Motor neuron (in vitro differentiated cells): ENCODE measurements at places on chromosomes 4 and X.

DNA sequence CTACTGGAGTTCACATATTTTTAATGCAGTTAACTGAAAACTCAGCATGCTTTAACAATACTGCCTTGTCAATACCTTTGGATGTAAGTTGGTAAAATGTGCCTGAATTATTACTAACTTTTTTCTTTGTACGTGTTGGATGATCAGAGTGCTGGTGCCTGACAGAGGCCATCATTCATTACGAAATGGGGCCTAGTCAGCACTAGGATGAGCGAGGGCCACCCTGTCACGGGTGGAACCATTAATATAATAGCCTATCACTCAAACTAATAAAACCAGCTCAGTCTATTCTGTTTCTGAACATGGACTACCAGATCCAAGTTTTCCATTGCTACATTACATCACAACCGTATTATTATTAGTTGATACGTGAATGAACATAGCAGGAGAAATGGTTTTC is 501.7 kb upstream of the TENM3 start:
- no peak for ATAC-seq

GRCh38 chr4:132651196-132651595 is 497.9 kb upstream of the PCDH10 start:
- ATAC-seq: peak; percentile 55

GRCh38 chrX:35122756-35123155 is 180.2 kb downstream of the FAM47B start:
- no peak for ATAC-seq

DNA sequence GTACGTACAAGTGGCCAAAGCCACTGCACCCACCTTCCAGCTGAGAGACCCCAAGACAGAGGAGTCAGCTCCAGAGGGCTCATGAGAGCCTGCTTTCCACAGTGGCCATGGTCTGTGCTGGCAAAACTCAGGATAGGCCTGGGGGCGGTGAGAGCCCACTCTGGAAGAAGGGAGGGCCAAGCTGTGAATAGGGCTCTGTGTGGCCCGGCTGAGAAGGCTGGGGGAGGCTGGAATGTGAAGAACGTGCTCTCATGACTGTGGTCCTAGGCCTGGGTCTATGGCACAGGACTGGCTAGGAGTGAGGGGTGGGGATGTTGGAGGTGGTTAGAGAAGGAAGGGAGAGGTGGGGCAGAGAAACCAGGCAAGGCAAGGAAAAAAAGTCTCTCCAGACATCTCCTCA is 13.3 kb downstream of the STARD8 start:
- ATAC-seq: no peak

- ATAC-seq: no peak
Measured at GRCh38 chr4:84050015-84050414, 449.1 kb downstream of the NKX6-1 start.

GRCh38 chrX:16386126-16386525 is 218.8 kb downstream of the MAGEB17 start:
- no peak for ATAC-seq

DNA sequence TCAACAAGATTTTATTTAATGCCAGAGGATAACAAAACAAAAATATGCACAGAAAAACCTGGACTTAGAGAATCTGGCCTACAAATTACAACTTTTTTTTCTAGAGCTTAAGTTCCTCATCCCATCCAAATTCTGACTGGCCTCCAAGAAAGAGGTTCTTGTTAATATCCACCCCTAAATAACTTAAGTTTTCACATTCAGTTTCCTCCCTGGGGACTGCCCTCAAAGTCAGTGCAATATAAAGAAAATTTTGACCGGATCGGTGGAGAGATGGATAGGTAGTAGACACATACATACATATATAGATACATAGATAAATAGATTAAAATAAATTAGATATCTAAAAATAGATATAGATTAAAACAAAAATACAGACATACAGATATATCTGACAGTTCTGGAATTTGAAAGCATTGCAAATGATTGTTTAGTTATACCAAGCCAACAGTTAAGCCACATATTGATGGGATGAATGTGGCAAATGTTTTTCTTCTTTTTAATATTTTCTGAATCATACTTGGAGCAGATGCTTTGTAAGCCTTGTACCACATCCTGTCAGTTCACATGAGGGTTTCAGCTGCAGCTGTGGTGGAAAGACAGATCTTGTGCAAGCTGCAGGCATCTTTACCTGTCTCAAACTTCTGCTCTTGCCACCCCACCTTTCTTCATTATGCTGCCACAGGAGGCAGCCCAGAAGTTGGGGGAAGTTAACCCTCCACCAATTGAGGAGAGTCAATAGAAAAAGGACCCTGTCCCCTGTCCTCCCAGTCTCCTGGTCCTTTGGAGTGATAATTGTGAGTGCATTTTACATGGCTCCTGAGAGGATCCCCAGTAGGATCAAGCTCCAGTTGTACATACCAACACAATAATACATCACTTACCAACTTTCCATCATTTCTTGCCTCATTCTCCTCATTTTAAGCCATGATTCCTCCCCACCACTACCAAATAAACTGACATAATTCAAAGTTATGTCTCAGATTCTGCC is 58.5 kb upstream of the PRDM8 start:
- ATAC-seq: no peak

DNA sequence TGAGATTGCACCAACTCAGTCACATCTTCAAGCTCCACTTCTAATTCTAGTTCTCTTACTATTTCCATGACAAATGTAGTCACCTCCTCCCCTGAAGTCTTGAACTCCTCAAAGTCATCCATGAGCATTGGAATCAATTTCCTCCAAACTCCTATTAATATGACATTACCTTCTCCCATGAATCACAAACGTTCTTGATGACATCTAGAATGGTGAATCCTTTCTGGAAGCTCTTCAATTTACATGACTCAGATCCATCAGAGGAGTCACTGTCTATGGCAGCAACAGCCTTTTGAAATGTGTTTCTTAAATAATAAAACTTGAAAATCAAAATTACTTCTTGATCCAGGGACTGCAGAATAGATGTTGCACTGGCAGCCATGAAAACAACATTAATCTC is 34.5 kb downstream of the GALNTL6 start:
- no peak for ATAC-seq

DNA sequence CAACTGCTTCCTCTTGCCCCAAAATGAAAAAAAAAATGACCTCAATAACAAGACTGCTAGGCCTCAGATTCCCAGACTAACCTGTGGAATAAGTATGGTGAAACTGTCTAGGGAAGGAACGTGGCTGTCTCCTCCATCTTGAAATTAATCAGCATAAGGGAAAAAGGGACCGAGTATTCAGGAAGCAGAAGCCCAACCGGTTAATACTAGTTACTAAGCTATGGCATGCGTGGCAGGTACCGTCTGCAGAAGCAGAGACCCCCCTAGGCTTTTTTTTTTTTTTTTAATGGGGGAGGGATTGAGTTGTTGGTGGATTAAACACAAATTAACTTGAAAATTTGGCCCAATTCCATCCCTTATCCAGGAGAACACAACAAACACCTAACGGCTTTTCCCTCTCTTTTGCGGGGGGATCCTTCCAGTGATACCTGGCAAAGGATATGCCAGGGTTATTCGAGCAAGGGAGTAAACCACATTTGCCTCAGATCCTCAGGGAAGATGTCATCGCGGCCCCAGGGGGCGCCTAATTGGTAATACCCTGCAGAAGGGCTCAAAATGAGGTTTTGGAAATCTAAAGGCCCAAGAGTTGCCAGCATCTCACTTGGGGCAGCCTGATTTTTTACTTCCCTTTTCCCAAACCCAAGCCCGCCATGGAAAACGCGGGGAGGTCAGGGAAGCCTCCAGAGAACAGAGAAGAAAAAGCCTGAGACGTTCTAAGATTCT is 893 bp downstream of the RLIM start:
- ATAC-seq: peak; percentile 28

DNA sequence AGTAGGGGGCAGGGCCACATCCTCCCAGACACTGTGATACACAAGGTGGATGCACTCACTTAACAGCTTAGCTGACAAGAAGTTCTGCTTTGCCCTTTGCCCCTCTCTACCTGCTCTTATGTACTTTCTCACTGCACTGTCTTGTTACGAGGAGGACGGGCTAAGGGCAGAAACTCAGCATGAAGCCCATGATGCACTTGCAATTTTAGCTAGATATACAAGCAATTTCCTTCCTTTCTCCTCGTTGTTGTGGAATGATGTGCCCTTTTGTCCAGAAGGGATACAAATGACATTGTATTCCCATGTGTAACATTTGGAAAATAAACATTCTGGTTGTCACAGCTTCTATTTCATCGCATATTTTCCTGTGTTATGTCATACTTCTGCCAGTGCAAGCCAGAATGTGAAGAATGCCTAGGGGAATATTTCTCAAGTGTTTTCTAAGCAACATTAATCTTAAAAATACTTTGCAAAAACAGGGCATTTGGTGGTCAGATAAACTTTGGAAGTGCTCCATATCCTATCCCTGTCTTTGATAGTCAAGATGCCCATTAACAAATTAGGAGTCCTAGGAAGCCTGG is 47.2 kb downstream of the MAOA start:
- ATAC-seq: no peak

GRCh38 chr4:39469429-39470077 is 10.7 kb downstream of the LIAS start:
- peak; percentile 44 for ATAC-seq

DNA sequence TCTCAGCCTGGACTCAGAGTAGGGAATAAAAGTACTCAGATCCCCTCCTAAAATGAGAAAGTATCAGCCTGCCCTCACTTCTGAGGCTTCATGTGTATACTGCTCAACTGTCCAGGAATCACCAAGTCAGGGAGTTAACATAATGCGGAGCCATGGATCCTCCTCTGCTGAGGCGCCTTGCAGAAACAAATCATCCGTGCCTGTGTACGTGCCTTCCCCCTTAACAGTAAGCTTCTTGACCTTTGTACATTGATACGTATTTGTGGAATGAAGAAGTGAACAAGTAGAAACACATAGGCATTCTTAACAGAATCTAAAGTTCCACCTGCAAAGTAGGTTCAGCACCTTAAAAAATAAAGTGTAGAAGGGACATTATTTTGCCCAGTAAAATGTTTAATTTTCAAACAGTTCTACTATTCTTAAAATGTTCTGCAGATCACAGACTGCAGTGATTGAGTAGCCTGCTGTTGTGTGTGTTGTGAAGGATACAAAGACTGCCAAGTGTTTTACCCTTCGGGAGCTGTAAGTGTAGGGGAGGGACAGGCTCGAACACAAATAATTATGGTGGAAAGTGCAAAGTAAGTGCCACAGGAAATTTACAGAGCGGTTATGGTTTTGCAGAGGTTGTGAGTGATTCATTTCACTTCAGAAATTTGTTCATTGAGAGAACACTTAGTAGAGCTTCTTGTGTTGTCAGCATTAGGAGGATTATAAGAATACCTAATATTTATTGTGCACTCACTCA is 61.9 kb downstream of the ARHGAP10 start:
- no peak for ATAC-seq

DNA sequence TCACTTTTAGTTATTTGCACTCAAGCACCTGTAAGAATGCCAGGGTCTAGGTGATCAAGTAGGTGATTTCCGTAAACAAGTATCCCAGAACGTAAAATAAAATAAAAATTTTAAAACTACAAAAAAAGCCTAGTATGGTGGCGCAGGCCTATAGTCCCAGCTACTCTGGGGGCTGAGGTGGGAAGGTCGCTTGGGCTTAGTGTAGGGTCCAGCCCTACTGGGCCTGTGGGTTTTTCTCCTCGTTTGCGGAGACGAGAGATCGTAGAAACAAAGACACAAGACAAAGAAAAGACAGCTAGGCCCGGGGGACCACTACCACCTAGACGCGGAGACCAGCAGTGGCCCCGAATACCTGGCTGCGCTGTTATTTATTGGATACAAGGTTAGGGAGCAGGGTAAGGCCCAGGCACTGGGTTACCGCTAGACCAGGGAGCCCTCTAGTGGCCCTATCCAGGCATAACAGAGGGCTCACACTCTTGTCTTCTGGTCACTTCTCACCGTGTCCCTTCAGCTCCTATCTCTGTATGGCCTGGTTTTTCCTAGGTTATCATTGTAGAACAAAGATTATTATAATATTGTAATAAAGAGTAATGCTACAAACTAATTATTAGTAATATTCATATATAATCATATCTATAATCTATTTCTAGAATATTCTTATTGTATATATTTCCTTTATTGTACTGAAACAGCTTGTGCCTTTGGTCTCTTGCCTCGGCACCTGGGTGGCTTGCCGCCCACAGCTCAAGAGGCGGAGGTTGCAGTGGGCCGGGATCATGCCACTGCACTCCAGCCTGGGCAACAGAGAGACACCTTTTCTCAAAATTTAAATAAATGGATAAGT is 38.4 kb downstream of the SAGE1 start:
- ATAC-seq: peak; percentile 70

DNA sequence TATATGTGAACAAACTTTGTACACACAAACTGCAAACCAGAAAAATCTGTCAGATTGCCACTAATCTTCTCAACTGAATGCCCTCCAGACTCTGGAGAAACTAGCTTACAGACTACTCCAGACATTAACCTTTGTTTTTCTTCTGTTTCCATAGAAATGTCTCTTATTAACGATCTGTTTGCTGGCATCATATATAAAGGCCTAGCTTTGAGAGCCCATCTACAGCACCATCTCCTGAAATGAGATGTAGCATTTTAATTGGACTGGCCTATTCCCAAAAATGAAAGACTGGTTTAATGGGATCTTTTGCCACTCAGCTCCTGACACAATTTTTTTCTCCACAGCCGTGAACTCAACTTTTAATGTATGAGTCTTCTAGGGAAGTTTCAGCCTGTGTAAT is 266.0 kb upstream of the IL1RAPL1 start:
- no peak for ATAC-seq

DNA sequence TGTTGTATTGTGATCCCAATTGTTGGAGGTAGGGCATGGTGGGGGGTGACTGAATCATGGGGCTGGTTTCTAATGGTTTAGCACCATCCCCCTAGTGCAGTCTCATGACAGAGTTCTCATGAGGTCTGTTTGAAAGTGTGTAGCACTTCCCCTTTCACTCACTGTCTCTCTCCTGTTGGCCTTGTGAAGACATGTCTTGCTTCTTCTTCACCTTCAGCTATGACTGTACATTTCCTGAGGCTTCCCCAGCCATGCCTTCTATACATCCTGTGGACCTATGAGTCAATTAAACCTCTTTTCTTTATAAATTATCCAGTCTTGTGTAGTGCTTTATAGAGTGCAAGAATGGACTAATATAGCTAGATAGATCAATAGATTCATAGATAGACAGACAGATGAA is 230.0 kb downstream of the MAGEE1 start:
- ATAC-seq: no peak

DNA sequence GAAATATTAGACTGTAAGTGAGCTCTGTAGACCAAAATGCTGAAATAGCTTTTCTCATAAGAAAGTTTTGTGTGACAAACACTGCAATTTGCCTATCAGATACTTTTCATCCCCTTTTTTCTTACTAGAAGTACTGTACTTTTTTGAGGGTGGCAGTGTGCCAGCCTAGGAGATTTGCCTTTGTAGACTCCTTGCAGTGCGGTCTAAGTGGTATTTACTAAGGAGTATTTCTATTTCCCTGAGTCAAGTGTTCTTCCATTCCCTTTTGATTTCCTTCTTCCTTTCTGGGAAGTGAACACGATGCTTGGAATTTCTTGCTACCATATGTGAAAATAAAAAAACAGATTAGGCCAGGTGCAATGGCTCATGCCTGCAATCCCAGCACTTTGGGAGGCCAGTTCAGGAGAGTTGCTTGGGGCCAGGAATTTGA is 34.6 kb downstream of the PDLIM5 start:
- no peak for ATAC-seq

GRCh38 chrX:48831136-48831908 is 4.1 kb downstream of the PCSK1N start:
- ATAC-seq: no peak
